Left colon (tissue), 2 donors: ENCODE measurements at places on chromosomes 12 and 14. TPM values are rescaled to one million over a fixed set of nuclear protein-coding genes. Genes with fewer than 3 reads are reported as not detected.
A peak's percentile ranks its signal among the peaks of the same experiment; 100 is the strongest.

DNA sequence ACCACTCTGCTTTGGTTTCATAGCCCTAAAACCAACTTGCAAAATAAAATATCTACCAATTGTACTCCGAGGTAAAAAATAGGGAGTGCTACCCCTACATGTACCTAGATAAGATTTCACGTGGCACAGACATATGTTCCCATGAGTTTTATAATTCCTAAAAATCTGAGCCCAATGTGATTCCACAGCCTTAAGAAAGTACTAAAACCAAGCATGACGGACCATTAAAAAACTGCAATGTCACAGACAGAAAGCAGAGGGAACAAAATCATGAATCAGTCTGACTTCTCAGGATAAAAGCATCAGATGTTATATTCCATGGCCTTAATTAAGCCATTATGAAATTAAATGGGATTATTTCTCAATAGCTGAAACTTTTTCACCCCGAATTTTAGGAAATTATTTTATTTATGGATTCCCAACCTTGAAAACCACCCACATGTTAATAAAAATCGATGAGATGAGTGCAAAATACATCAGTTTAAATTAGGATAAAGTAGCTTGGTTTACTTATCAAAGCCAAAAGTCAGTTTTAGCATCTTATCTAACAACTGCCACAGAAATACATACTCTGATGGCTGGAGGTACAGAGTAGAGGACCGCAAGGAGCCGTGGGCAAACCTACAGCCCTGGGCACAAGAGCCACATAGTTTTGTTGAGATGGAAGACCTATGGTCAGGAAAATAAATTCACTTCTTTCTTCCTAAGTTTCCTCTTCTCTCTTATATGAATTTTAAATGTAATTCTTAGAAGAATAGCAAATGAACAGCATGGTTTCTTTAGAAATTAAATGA is 4.5 kb downstream of the ITPR2 start:
- no peak for DNase-seq

DNA sequence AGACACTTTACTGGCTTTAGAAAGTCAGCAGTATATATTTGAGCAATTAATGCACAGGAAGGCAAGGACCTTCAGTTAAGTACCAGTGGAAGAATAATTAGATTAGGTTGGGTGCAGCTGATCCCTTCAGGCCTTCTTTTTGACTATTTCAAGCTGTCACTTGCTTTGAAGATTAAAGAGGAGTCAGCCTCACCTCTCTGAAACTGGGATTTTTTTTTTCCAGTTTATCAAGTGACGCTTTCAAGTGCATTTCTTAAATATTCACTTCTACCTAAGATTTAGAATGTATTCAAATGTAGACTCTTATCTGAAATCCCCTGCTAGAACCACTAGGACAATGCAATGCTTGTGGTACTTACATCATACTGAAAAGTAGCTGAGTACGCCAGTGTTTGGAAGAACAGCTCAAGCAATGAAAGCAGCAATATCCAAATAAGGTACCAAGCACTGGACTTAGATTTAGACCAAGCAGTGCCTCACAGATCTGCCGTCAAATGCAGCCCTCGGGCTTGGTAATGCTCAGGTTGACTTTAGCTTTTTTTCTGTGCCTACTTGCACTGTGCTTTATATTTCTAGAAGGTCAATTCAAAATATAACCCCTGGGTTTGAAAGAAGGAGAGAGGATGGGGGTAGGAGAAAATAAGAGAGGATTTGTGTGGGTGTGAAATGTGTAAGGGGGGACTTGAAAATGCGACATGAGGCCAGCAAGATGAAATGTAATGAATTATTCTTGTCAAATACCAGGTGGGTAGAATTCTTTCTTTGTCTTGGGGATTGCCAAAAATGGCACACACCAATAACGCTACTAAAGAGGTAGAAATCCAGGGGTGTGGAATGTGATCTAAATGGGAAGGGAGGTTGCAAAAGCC is 3.7 kb upstream of the FERMT2 start:
- no peak for DNase-seq

The HOXC11 gene
- total RNA-seq, result not detected

The HOMEZ gene
- total RNA-seq, result 15.3 TPM

DNA sequence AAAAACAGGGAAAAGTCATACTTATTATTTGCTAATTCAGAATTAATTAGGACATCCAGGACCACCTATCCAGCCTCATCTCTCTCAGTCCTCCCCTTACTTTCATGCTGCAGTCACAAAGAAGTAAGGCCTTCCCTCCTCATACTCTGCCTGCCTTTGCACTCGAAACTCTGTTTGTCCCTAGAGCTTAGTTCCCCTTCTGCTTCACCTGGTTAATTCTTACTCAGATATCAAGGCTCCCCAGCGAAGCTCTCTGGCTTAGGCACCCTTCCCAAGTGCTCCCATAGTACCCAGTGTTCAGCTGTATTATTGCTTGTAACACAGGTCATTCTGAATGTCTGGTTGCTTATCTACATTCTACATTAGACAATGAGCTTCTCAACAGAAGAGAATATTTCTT is 81.3 kb downstream of the ERGIC2 start:
- no peak for DNase-seq

The SLC17A8 gene
- total RNA-seq, result 2.3 TPM

- DNase-seq, result no peak
Measured at GRCh38 chr14:63448841-63449240, 94.3 kb downstream of the PPP2R5E start.

GRCh38 chr14:96737881-96738280 is 59.3 kb upstream of the VRK1 start:
- DNase-seq, result no peak

- DNase-seq, result no peak
Measured at GRCh38 chr14:63759456-63759855, 31.6 kb upstream of the SGPP1 start.

DNA sequence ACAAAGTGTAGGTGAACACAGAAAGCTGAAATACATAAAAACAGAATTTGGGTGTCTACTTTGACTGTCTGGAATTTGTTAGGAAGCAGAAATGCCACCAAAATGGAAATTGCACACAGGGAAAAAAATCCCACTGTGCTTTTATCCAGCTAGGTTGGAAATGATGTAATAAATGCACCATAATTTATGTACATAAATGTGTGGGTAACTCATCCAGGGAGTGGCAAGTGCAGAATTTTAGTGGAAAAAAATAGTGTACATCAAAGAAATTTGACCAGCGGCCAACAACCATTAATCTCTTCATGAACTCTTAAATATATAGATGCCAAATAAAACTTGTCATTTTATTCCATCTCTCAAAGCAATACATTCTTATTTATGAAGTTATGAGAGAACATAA is 105.6 kb downstream of the LLPH start:
- no peak for DNase-seq

DNA sequence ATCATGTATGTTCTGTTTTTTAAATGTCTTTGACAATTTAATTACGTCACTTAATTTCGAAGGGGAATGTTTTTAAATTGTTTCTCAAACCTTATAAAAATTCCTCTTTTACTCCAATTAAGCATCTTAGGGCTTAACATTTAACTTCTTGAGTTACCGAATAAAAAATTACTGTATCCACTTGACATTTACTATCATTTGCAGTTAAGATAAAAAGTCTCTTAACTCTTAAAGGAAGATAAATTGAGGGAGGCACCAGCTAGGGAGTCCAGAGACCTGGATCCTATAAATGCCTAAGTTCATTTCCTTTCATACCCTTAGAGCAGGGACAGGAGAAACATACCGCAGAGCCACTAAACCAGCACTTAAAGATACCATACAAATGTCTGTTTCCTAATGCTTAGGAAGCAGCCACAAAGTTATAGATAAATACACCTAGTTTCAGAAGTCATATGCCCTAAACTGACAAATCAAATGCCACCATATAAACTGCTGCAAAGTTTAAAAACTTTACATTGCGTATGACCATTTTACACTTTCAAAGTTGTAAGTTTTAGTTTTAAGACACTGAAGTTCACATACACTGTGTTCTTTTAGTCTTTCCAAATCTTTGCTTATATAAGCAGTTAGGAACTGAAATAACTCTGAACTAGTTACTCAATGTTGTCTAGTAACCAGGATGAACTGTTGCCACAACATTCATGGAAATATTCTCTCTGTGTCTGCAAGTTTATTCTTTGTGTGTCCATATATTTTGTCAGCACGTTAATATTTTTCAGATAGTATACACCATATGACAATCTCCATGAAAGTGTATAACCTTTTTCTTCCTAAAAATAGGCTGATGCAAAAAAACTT is 71.2 kb downstream of the GALNT4 start:
- DNase-seq, result no peak

DNA sequence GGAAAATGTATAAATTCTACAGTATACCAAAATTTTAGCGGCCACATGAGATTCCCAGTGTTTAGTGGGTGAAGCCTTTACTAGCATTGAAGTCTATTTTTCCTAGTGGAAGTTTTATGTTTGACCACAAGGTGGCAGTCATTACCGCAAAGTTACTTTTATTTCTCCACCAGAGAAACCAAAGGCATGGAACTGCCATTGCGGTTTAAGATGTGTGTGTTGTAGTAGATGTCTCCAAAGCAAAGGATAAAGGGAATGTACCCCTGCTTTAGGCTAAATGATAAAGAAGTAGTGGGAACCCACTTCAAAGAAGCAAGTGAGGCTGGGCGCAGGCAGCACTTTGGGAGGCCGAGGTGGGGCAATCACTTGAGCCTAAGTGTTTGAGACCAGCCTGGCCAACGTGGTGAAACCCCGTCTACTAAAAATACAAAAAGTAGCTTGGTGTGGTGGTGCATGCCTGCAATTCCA is 140.5 kb downstream of the PRKCH start:
- DNase-seq, result no peak

DNA sequence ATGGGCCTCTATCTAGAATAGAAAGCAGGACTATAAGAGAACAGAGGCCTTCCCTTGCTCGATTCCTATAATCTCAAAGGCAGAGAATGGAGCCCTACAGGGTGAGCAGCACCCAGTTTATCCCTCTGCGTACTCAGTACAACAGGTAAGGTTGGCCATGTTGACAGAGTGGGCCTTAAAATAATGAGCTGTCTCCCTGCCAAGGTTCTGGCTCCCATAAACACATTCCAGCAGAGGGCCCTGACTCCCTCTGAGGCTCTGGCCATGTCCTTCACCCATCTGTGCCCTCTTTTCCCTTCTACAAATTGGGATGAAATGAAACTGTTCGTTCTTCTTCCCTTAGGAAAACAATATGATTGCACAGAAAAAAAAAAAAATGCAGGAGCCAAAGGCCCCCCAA is 16.9 kb upstream of the PNMA1 start:
- DNase-seq, result peak; percentile 35

DNA sequence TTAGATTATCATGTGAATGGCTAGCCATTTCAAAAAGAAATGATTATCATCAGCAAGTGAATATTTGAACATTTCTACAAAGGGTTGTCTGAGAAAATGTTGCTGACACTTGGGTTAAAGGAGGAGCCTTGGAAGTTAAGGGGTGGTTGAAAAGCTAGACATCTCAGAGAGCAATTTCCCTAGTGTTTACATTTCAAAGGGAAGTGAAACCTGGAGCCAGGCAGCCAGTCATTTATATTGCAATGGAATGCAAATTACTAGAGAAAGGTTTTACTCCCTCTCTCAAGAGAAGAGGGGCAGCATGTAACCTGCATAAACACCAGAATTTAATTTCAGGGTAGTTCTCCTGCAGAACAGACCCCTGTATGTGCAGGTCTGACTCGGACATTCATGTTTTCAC is 279.0 kb downstream of the SLC16A7 start:
- DNase-seq, result no peak

DNA sequence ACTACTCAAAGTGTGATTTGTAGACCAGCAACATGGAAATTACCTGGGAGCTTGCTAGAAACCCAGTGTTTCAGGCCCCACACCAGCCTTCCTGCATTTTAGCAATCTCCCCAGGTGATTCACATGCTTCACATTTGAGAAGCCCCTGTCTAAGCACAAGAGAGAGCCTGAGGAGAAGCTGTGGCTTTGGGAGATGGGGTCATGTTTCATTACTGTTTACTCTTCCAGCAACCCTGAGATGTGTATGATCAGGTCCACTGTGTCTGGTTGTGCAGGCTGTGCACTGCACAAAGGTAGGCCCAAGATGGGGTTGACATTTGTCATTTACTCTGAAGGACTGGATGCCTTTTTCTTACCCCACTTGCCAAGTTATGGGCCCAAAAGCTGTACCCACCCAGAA is 190.1 kb downstream of the SLC41A2 start:
- DNase-seq, result no peak

DNA sequence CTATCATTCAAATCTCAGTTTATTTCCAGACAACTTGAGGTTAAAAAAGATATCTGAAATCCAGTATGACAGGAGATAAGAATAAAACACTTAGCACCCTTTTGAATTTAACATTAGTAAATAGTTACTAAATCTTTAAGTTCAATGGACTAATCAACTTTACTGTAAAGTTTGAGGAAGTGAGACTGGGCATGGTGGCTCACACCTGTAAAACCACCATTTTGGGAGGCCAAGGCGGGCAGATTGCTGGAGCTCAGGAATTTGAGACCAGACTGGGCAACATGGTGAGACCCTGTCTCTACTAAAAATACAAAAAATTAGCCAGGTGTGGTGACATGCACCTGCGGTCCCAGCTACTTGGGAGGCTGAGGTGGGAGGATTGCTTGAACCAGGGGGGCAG is 40.3 kb upstream of the CERS5 start:
- no peak for DNase-seq

DNA sequence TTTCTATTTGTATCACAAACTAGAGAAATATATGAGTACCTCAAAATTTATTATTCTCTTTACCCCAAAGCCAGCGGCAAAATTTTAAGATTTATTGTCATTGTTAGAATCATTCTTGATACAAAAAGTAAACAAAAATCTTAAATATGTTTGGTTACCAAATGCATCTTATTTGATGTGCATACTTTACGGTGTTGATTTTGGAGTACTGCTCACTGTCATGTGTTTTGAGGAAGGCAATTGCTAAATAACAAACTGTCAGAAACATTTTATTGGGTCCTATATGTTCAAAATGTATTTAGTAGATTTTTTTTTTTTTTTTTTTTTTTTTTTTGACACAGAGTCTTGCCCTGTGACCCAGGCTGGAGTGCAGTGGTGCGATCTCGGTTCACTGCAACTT is 124.9 kb downstream of the PTPRR start:
- DNase-seq, result no peak

- DNase-seq, result no peak
Measured at GRCh38 chr12:32617534-32617933, 61.6 kb upstream of the DNM1L start.

DNA sequence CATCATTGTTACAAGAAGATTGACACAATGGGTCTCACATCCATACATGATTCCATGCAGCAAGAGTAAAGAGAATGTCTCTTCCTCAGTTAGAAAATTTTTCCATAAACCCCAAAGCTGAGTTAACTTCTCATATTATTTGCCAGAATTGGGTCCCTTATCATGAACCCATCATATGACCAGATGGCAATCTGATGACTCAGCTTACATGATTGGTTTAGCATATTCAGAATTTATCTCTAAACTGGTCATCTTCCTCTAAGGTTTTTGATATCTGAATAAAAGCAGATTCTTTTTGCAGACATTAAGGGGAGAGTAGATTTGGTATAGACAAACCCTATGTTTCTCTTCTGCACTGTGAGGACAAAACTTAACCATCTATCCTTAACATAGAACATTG is 174.9 kb downstream of the PIK3C2G start:
- DNase-seq, result no peak
